ENCODE measurements at places on chromosomes 1 and 21.
A peak's percentile ranks its signal among the peaks of the same experiment; 100 is the strongest.

DNA sequence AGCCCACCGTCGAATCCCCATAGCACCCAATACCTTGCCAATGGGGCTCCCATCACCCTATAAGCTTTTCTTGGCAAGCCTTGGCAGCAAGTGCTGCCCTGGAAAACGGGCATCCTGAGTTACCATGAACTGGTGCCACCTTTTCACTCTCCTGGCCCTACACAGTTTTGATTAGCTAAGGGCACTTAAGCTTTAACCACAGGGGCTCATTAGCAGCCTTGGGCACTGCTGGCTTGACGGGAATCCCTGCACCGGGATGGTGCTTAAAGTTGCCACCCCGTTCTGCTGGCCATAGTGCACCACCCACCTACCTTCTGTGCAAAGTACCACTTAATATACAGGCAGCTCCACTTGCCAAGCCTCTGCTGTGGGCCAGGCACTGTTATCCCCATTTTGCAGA lies 13.7 kb downstream of the PARS2 start:
- no peak for DNase-seq

GRCh38 chr1:10537082-10537766 lies 62.5 kb downstream of the PEX14 start:
- no peak for DNase-seq

- DNase-seq: no peak
Observed at GRCh38 chr1:226664413-226665101, 74.5 kb downstream of the ITPKB start.

- no peak for DNase-seq
Observed at GRCh38 chr1:9842781-9843575, 19.2 kb upstream of the CLSTN1 start.

DNA sequence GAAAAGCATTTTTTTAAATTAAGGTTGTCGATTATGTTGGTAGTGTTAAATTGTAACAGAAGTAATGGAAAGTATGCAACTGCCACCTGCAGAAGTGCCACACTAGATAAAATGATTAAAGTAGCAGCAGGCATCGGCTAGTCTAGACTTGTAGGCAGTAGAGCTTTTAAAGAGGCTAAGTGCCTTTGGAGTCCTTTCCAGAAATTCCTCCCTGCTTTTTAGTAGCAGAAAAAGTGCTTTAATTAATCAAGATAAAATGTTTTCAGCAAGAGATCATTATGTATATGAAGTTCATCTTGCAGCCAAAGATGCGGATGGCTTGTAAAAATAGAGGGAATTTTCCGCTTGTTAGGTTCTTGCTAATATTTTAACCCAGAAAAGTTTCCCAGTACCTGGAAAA lies 87.1 kb upstream of the LRRC8D start:
- no peak for DNase-seq

DNA sequence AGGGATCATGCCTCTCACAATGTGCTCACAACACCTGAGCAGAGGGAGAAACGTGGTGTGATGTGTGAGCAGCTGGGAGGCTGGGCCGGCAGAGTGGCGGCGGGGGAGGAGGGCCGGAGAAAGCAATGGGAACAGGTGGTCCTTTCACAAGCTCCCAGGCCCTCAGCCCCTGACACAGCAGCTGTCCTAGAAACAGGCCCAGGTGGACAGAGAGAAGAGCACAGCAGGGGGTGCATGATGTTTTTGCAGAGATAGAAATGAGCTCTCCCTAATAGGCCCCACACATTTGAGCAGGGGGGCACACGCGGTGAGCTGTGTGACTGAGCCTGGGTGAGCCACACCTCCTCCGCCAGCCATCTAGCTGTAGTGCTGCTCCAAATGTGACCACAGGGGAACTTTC lies 7.6 kb upstream of the RGS16 start:
- DNase-seq: peak; percentile 23

DNA sequence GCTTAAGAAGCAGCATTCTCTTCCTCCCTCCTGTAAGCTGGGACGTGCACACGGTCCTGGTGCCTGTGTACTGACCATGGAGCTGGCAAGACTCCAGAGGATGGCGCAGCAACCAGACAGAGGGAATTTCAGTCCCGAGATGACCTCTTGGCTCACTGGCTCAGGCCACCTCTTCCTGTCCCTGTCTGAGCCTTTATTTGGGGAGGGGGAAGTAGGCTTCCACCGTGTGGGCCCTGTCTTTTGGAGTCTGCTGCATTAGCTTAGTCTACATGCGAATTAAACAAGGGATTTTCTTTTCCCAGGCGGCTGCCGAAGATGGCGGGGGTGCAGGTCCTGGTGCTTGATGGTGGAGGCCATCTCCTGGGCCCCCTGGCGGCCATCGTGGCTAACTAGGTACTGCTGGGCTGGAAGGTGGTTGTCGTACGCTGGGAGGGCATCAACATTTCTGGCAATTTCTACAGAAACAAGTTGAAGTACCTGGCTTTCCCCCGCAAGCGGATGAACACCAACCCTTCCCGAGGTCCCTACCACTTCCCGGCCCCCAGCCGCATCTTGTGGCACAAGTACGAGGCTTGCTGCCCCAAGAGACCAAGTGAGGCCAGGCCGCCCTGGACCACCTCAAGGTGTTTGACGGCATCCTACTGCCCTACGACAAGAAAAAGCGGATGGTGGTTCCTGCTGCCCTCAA lies 10.2 kb downstream of the IL24 start:
- DNase-seq: no peak

- DNase-seq: no peak
Observed at GRCh38 chr1:101044259-101044658, 18.7 kb upstream of the DPH5 start.

DNA sequence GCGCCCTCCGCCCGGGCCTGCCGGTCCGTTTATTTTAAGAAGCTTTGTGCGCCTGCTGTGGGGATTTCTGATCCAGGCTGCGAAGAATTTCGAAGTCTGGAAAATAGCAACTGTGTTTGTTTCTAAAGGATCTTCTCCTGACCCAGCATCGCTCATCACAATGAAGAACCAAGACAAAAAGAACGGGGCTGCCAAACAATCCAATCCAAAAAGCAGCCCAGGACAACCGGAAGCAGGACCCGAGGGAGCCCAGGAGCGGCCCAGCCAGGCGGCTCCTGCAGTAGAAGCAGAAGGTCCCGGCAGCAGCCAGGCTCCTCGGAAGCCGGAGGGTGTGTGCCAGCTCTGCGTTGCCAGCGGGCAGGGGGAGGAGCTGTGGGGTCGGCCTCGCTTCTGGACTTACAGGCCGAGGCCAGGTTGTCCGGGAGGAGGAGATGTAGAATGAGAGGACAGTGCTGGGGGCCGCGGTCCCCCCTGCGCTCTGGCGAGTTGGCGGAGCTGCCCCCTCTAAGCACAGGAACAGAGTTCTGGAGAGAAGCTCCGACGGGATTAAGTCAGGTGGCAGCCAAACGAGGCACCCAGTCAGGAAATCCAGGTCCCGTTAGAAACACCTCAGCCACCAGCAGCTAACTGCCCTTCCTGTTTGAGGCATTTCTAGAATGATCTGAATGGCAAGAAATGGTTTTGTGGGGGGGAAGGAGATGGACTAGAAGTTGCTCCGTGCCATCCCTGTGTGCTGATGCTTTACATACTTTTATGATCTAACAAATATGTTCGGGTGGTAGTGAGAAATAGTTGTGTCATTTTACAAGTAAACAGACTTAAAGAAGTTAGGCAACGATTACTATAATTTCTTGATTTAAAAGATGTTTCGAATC lies 948 bp downstream of the TXLNA start:
- peak; percentile 58 for DNase-seq

- DNase-seq: no peak
Observed at GRCh38 chr1:81308191-81308590, 492.5 kb upstream of the ADGRL2 start.

GRCh38 chr1:211737115-211738035 lies 62.0 kb upstream of the NEK2 start:
- no peak for DNase-seq

DNA sequence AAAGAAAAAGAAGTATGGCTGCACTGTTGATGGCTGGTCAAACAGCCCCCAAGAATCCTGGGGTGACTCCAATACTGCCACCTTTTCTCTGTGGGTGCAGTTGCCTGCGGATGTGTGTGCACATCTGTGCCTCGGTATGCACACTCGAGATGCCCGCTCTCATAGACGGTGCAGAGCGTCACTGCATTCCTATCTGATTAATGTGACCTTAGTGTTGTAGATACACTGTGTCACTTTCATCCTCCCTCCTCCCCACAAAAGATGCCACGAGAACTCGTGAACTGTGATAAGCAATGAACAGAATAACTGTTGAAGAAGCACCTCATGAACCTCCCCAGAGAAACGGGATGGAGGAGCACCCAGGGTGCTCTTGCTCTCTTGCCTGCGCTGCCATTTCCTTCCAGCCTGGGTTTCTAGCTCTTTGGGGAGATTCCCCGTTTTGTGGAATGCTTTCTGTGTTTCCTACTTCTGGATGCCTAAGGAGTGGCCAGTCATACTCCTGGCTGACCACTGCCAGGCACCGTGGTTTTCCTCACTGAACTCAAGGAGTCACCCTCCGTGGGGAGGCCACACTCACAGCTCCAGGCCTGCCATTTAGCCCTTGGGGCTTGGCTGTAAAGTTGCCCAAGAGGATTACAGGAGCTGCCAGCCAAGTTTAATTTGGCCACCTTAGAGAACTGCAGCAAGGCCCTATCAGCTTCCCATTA lies 32.0 kb downstream of the NTPCR start:
- DNase-seq: no peak

DNA sequence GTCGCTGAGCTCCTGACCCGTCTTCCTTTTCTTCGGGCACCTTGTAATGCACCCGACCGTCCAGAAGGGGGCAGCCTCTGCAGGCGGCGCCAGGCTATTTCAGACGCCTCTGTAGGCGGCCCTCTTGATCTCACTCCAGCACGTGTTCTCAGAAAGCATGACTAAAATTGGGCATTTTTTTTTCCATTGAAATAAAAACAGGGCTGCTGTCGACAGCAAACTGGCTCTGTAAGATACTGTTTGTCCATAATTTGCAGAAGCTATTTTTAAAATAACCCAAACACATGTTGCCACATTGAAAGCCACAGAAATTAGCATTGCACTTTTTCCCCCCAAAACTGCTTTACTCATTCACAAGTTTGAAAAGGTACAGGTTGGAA lies 78.0 kb downstream of the STUM start:
- peak; percentile 89 for DNase-seq

DNA sequence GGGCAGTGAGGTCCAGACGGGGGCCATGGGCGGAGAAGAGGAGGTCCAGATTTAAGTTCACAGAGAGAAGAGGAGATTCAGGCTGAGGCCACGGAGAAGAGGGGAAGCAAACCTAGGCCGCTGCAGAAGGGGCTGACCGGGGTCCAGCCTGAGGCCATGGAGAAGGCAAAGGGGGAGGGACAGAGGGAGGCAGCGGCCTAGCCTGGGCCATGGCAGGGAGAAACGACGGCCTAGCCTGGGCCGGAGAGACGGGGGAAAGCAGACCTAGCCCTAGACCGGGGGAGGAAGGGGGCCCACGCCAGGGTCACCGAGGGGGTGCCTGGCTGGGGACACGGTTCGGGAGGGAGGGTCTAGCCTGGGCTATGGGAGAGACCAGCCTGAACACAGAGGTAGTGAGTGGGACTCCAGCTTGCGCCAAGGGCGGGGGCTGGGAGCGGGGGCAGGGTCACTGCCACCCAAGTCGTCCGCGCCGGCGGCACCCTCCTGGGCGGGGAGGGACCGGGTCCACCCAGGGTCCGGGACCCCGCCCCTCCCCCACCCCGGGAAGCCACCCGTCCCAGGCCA lies 459 bp downstream of the CAPZB start:
- DNase-seq: no peak

DNA sequence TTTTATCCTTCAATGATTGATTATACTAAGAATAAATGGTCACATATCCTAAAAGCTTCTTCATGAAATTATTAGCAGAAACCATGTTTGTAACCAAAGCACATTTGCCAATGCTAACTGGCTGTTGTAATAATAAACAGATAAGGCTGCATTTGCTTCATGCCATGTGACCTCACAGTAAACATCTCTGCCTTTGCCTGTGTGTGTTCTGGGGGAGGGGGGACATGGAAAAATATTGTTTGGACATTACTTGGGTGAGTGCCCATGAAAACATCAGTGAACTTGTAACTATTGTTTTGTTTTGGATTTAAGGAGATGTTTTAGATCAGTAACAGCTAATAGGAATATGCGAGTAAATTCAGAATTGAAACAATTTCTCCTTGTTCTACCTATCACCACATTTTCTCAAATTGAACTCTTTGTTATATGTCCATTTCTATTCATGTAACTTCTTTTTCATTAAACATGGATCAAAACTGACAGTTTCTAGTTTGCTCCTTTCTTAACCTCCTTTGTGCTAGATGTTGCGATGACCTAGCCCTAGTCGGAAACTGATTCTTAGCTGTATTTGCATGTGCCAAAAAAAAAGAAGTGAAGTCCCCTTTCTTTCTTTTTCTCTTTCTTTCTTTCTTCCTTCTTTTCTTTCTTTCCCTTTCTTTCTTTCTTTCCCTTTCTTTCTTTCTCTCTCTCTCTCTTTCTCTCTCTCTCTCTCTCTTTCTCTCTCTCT lies 45.1 kb downstream of the MAP3K7CL start:
- no peak for DNase-seq

GRCh38 chr1:227370533-227371254 lies 52.4 kb upstream of the CDC42BPA start:
- no peak for DNase-seq

GRCh38 chr1:182453631-182454030 lies 3.7 kb downstream of the RGSL1 start:
- DNase-seq: no peak

All from stimulated activated CD8-positive, alpha-beta memory T cell treated with anti-CD3 and anti-CD28 coated beads, Interleukin-4, amount 100 ng/mL, for 48 hours (primary cell).